SK-N-SH (cell line): ENCODE measurements at places on chromosomes 1 and 21.

DNA sequence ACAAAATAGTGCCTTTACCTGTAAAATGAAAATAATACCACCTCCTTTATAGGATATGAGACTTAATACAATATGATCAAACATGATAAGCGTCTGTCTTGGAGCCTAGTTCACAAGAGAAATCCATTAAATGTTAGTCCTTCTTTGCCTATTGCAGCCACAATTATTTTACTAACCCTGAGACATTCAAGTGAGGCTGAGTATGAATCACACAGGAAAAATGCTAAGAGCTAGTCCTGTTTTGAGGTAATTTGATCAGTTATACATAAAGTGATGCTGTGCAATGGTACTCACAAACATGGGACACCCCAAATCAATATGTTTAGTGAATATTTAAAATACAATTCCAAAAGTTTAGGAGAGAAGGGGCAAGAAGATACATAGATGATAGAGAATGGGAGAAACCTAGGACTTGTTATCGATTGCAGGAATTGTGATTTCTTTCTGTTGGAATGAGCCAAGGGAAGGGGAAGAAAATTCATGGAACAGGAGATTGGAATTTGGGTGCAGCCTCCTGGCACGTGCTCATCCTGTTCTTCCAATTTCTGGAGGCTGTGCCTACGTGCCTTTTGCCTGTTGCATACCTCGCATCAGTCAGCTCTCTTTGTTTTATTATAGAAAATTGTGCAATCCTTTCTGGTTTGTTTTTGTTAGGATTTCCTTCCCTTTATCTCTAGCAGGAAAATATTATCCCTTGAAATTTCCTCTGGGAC, 39.9 kb upstream of the BACH1 start:
- DNase-seq, result no peak

DNA sequence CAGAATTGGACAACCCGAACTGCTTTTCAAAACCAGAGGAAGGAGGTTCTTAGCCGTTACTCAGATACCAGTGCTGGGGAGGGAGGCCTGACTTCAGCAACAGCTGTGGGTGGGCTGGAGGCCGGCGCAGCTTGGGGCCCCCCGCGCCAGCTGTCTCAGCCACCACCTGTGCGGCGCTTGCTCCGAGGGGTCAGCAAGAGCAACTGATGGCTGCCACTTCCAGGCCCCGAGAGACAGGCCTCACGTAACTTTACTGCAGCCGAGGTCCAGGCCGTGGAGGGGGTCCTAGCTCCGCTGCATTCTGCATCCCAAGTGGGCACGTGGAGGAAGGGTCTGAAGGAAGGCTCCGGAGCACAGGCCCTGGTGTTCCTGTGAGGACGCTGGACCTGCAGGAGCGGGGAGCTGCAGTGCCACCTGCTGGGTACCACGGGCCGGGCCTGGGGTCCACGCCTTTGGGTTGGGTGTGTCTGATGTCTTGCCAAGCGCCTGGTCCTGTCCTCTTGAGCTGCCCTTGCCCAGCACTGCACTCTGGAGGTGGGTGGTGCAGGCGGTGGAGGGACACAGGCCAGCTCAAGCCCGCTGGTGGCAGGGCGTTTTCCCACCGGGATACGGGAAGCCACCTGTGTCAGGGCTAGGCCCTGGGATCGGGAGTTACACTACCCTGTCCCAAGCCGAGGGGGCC, 9.8 kb downstream of the THAP3 start:
- DNase-seq, result peak; percentile 83

- DNase-seq, result no peak
Observed at GRCh38 chr21:43608225-43608624, 51.1 kb downstream of the HSF2BP start.

DNA sequence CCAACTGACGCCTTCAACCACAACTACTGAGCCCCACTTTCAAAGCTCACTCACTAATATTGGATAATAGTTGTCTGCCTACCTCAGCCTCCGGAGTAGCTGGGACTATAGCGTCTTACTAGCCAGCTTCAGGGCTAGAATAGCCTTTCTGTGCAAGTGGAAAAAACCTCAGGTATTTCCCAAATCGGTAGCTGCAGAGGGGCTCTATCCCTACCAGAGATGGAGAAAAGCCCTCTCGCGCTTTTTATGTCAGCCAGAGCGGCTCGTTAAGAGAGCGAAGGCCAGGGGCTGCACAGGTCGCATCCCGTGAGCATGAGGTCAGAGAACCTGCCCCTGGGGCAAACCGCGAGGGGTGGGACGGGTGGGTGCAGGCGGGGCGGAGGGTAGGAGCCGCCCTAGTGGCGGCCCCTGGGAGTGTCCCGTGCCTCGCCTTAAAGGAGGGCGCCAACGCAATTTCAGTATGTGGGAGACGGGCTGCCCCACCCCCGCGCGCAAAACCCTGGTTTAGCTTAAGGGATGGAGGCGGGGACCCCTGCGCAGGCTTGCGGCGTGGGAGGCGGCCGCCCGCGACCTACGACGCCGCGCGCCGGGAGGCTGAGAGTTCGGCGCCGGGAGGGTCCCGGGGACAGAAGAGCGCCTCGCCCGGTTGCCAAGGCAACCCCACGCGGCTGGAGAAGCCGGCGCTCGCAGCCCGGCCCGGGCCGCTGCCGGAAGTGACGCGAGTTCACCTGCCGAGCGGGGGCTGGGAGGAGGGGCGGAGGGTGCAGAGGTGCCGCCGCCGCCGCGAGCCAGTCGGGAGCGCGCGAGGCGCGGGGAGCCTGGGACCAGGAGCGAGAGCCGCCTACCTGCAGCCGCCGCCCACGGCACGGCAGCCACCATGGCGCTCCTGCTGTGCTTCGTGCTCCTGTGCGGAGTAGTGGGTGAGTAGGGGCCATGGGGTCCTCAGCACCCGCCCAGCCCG, at the start of gene CXADR:
Gene CXADR (plus strand): TSS at position 791 of the 961 bp plus-strand sequence. CDS start 87 bp downstream, at position 878.
- peak; percentile 93 for DNase-seq

GRCh38 chr21:16587141-16587581, 857.4 kb downstream of the USP25 start:
- DNase-seq, result peak; percentile 48

GRCh38 chr1:89261926-89262515, 10.6 kb downstream of the GBP5 start:
- DNase-seq, result no peak

DNA sequence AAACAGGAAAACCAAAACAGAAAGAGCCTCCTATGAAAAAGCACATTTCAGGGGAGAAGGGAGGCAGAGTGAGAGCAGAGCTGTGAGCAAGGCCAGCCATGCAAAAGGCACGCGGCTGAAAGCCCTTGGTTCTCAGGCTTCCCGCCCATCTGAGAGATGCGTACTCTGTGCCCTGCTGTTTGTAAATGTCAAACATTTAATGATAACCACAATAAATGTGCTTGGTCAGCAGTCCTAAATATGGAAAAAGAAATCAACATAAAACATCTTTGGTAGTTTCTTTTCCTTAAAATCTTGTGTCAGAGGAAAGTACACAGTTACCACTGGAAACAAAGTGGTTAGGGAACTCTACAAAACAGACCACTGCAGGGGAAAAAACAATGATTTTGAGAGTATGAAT, 283.1 kb downstream of the DSCAM start:
- DNase-seq, result no peak

- DNase-seq, result no peak
Observed at GRCh38 chr1:5983361-5984103, 8.7 kb downstream of the NPHP4 start.

- no peak for DNase-seq
Observed at GRCh38 chr1:33397994-33398393, 32.9 kb downstream of the PHC2 start.

GRCh38 chr1:233144434-233144833, 151.1 kb downstream of the PCNX2 start:
- DNase-seq, result no peak

- no peak for DNase-seq
Observed at GRCh38 chr1:187237542-187237941, 408.8 kb downstream of the PLA2G4A start.

GRCh38 chr1:187654635-187655034, 825.9 kb downstream of the PLA2G4A start:
- no peak for DNase-seq

- DNase-seq, result no peak
Observed at GRCh38 chr1:115130786-115131185, 41.5 kb upstream of the TSPAN2 start.

GRCh38 chr1:184197831-184198230, 146.3 kb downstream of the TSEN15 start:
- no peak for DNase-seq

GRCh38 chr1:212783976-212784375, 7.6 kb downstream of the NSL1 start:
- no peak for DNase-seq

- no peak for DNase-seq
Observed at GRCh38 chr21:45093035-45093532, 18.7 kb downstream of the ADARB1 start.

DNA sequence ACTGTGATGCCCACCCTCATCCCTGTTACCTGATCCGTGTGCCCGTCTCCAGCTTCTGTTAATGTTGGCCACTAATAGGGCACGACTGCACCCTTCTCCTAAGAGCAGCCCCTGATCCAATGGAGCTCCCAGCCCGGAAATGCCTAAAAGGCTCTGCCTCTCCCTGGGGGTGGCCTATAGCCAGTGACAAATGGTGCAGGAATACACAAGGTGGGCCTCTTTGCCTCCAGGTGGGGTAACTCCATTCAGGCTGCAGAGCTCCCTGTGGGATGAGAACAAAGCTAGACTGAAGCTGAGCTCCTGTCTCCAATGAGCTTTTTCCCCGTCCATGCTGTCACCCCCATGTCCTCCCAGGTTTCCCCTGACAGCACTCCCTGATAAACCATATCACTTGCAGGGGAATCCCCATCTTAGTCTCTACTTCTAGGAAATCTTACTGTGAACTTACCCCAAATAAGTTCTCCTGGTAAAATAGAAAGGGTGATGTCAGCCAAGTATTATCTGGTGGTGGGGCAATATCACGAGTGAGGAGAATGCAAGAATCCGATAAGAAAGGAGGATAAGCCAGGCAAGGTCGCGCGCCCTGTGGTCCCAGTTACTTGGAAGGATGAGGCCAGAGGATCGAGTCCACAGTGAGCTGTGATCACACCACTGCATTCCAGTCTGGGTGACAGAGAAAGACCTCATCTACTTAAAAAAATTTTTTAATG, 18.6 kb downstream of the S100A7A start:
- no peak for DNase-seq

- no peak for DNase-seq
Observed at GRCh38 chr1:97186381-97186780, 464.8 kb downstream of the PTBP2 start.

DNA sequence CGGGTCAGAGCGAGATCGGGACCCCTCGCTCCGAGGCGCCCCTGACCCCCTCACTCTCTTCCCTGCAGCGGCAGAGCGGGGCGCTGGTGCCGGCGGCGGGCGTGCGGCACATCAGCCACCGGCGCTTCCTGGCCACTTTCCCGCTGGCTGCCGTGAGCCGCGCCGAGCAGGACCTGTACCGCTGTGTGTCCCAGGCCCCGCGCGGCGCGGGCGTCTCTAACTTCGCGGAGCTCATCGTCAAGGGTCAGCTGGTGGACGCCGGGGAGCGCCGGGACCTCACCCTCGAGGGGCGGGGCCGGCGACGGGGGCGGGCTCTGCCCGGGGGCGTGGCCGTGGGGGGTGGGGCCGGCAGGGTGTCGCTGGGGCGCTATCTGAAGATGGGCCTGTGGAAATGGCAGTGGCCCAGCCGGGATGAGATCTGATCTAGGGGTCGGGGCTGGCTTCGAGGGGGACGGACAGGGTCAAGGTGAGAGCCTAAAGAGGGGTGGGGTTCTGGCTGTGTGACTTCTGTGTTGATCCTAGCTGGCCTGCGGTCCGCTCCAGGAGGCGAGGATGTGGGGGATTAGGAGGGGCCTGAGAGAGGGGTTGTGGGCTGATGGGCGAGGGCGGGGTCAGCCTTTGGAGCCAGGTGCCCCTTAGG, 23.6 kb downstream of the PTPRU start:
- DNase-seq, result peak; percentile 91

DNA sequence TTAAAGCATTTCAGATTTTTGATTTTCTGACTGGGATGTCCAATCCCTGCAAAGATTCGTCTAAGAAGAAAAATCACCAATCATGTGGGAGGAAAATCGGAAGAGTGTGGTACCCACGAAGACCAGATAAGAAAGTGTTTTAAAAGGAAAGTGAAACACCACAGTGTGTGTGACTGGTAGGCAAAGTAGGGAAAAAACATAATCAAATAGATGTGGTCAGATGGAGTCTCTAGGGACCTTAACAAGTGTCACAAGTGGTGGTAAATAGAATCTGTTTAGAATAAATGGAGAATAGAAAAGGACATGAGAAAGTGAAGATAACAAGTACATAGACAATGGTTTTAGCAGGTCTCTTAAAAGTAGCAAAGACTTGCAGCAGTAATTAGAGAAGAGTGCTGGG, 154.6 kb downstream of the SLC30A10 start:
- DNase-seq, result no peak

- no peak for DNase-seq
Observed at GRCh38 chr1:217895841-217896240, 264.7 kb downstream of the SPATA17 start.

DNA sequence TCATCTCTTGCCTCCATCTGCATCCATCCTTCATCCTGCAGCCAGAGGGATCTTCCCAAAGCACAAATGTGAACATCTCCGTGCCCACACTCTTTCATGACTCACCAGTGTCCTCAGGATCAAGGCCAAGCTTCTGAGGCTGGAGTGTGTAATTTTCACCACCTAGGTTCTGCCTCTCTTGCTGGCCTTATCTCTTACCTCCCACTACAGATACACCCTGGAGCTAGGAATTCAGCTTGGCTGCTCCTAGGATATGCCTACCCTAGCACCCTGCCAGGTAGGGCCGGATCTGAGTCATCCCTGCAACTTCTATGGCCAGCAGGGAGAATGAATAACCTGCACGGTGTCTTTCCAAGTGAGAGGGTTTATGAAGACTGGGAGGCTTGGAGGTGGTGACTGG, 208.7 kb upstream of the CSF3R start:
- no peak for DNase-seq

GRCh38 chr1:11529763-11530730, 51.1 kb downstream of the DISP3 start:
- DNase-seq, result no peak

DNA sequence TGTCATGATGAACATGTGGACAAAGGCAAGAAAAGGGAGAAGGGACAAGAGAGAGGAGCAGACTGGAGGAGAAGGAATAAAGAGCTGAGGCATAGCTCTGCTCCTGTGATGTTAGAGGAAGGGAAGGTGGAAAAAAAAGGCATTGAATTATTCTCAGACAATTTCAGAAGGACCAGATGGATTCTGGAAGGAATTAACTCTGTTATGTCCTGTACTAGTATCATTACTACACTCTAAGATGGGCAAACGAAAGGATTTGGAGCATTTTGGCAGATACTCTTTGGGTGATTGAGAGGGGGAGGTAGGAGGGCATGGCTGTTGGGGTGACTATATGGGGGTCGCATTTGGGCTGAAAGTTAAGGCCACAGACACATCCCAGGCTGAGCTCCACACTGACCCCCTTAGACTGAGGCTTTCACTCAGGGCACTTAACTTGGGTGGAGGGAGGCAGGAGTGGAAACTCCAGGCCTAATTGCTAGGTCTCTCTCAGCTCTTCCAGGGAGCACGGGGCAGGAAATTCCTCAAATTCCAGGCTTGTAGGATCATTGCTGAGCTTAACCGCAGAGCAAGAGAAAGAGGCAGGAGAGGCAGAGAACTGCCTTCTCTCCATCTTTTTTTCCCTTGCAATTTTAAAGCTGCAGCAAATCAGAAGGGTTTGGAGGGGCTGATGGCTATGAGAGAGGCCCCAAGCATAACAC, 25.9 kb downstream of the KIRREL1 start:
- DNase-seq, result no peak

- DNase-seq, result no peak
Observed at GRCh38 chr1:94596260-94596659, 54.7 kb upstream of the F3 start.
